ENCODE measurements at places on chromosomes 2 and 18.

GRCh38 chr2:102285368-102285767 is 26.0 kb upstream of the IL1RL1 start:
- no peak overlapping the region for H3K27ac ChIP-seq
- no peak overlapping the region for H3K4me3 ChIP-seq
- no peak for DNase-seq

DNA sequence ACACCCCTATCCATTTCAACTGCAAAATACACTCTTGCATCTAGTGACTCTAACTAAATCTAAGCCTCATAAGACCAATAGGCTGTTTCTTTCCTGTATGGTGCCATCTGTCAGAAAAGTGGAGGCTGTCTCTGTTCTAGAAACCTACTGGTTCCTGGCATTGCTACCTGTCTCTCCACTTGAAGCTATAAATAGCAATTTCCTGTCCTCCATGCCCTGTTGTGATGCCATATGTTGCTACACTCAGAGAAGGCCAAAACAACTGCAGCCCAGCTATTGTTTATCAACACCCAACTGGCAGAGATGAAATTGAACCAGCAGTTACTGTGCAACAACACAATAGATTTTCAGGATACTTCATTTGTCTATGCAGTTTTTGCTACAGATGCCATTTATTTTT is 1355.1 kb upstream of the SLC39A10 start:
- no peak overlapping the region for H3K27ac ChIP-seq
- H3K4me3 ChIP-seq: no peak overlapping the region
- no peak for DNase-seq

GRCh38 chr2:21836719-21837118 is 713.0 kb downstream of the TDRD15 start:
- H3K4me1 ChIP-seq: no peaks in the 10 kb centered on the region
- H3K27ac ChIP-seq: no peak overlapping the region
- no peaks in the 10 kb centered on the region for H3K27me3 ChIP-seq

GRCh38 chr2:153387203-153387602 is 91.4 kb downstream of the RPRM start:
- H3K27ac ChIP-seq: no peak overlapping the region
- H3K4me3 ChIP-seq: no peak overlapping the region
- H3K36me3 ChIP-seq: no peaks in the 10 kb centered on the region
- DNase-seq: no peak
- H3K4me1 ChIP-seq: no peaks in the 10 kb centered on the region

DNA sequence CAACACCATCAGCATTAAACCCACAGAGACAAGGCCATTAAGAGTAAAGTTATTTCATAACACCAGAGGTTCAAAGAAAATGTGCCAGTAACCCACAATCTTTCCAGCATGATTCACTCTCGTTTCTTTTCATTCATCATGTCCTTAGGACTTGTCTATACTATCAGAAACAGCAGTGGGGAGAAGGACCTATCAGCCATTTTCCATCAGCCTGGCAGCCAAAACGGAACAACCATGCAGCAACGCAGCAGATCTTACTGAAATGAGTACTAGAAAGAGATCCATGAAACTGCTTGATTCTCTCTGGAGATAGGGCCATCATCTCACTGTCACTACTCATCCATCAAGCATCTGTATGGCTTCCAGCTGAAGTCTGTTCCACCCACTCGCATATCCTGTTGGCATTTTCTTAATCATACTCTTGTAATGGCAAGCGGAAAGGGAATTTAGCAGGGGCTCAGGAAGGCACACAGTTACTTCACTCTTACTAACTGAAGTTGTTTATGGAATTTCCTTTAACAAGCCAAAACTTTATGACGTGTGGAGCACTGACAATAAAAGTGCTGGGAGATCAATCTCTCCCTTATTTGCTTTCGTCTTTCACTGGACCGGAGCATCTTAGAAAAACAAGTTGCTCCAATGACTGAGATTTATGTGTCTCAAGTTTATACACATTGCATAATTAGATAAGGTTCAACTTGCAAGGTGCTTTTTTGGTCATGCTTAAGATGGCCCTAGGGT is 69.7 kb downstream of the EPHA4 start:
- H3K27ac ChIP-seq: no peak overlapping the region
- no peak for DNase-seq
- no peaks in the 10 kb centered on the region for H3K36me3 ChIP-seq
- no peaks in the 10 kb centered on the region for H3K27me3 ChIP-seq
- H3K4me1 ChIP-seq: no peaks in the 10 kb centered on the region

DNA sequence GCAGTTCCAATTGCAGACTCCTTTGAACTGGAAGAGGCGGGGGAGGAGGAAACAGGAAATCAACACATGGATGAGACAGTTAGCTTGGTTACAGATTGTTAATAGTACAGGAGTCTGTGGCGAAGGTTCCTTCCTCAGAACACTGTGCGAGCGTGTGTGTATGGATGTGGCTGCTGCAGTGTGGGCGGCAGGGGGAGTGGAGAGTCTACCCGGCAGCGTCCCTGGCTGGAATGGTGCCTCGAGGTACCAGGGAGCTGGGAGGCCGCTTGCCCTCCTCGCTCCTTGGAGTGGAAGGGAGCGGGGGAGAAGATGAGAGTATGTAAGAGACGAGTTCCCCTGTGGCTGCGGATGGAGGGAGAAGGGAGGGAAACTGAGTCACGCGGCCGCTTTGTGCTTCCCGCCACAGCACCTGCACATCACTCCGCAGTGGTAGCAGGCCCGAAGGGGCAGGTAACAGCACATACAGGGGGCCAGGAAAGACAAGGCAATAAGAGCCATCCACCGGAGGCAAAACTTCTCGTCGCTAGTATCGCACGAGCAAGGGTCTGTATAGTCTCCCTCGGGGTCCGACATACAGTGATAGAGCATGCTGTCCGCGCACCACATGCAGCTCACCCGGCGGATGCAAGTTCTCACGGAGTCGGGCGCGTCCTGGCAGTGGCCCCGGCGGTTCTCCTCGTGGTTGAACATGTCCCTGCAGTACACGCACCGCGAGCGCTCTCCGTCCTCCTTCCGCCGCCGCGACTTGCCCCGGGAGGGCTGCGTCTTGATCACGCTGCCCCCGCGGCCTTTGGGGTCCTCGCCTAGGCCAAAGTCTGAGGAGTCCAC is 85.7 kb downstream of the ACTR2 start:
- no peaks in the 10 kb centered on the region for H3K4me1 ChIP-seq
- DNase-seq: no peak
- no peak overlapping the region for H3K4me3 ChIP-seq
- H3K27ac ChIP-seq: no peak overlapping the region
- H3K36me3 ChIP-seq: no peaks in the 10 kb centered on the region

DNA sequence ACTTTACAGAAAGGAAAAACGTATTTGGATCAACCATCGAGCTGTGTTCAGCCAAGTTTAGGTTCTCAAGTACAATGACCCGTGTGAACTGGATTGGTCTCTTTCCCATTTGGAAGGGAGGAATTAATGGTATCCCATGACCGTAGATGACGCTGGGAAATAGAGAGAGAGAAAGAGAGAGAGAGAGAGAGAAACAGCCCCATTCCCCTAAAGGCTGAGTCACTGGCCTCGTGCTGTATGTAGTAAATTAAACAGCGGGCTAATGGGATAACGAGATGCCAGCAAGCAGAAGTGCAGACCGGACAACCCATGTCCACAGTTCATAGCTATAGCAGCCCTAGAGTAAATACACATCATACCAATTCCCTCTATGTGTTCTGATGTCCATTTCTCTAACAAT is 99.6 kb downstream of the BCL11A start:
- DNase-seq: no peak
- H3K27me3 ChIP-seq: no peaks in the 10 kb centered on the region
- H3K27ac ChIP-seq: no peak overlapping the region
- H3K4me3 ChIP-seq: no peak overlapping the region
- no peaks in the 10 kb centered on the region for H3K36me3 ChIP-seq

GRCh38 chr2:36516136-36516870 is 81.7 kb downstream of the FEZ2 start:
- no peak overlapping the region for H3K27ac ChIP-seq
- peaks cover 12% of the 10 kb centered on the region for H3K4me1 ChIP-seq
- no peaks in the 10 kb centered on the region for H3K36me3 ChIP-seq
- H3K4me3 ChIP-seq: no peak overlapping the region
